ENCODE measurements at places on chromosomes 16 and 17. TPM values are rescaled to one million over a fixed set of nuclear protein-coding genes. Genes with fewer than 3 reads are reported as not detected.

GRCh38 chr17:77165577-77165976, 24.8 kb downstream of the SEC14L1 start:
- DNase-seq, result no peak

Gene NPIPB2
- 1.3 TPM for total RNA-seq

DNA sequence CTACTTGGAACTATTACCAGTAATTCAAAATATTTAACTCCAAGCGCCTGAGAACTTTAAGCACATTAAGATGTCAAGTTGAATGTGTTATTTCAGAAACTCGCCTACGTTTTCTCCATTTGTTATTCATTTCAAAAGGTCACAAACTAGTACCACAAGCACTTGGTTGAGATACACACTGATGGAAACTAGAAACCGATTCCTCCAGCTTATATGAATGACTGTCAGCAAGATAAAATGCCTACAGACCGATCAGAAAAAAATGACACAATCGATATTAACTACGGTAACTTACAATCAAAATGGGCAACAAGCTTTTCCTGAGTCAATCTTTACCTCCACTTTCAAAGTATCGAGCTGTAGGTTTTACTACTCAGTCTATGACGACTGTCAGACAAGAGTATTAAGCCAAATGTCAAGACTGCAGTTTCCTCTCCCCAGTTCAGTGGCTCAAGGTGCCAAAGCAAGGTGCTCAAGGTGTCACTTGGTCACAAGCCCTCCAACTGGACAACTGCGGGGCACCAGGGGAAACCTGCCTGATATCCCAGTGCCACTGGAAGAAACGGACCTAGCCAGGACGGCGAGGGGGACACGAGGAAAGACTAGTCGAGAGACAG, 678 bp downstream of the SRP68 start:
- DNase-seq, result no peak

Gene CRHR1
- total RNA-seq, result 0.36 TPM

DNA sequence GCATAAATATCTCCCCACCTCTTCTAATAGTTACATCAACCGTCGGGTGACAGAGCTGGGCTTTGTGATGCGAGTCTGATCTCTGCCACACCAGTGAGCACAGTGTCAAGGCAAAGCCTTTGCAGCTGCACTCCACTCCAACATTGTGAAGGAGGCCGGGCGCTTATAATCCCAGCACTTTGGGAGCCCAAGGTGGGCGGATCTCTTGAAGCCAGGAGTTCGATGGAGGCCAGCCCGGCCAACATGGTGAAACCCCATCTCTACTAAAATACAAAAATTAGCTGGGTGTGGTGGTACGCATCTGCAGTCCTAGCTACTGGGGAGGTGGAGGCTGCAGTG, 18.9 kb downstream of the CYB5D2 start:
- no peak for DNase-seq

Gene TNP2
- not detected for total RNA-seq

Gene GLIS2
- 3.3 TPM for total RNA-seq

Gene PRAC2
- not detected for total RNA-seq

DNA sequence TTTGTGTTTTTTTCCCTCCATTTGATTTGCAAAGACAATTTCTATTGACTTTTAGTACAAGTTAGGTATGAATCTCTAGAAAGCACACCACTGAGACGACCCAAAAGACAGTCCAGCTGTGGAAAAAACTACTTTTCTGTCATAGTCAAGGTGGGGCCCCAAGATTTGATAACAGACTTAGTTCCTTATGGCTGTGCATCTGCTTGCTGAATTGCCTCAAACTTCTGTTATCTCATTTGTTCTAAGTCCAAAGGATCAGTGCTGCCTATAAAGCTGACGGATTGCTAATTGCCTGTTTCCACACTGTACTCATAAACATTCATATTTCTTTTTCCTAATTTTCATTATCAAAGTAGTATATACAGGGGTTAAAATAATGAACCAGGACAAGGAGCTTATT, 180.8 kb downstream of the SPECC1 start:
- DNase-seq, result no peak

Gene FN3K
- 0.42 TPM for total RNA-seq

DNA sequence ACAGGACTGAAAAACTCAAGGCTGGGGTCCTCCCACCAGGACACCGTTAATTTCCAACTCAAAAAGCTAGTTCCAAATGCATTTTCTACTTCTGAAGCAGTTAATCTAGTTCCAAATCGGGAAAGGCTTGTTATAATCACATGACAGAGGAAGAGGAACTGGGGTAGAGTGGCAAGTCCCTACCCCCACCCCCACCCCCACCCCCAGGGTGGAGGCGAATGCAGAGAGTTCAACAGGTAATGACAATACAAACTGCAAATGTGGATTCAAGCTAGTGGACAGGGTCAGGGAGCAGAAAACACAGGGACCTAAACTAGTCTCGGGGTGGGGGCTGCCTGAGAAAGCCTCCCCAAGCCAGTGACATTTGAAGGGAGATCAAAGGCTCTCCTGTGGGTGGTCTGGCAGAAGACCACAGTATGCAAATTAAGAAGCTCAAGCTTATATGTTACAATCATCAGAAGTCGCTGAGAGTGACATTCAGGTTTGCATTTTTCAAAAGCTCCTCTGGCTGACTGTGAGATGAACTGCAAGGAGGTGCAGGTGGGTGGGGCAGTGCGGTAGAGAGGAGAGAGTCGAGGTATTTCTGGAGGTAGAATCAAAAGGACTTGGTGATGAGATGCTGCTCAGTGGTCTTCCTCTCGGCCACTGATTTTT, 56.4 kb upstream of the SLC25A19 start:
- no peak for DNase-seq

- no peak for DNase-seq
Observed at GRCh38 chr17:13939222-13939621, 130.1 kb upstream of the COX10 start.

DNA sequence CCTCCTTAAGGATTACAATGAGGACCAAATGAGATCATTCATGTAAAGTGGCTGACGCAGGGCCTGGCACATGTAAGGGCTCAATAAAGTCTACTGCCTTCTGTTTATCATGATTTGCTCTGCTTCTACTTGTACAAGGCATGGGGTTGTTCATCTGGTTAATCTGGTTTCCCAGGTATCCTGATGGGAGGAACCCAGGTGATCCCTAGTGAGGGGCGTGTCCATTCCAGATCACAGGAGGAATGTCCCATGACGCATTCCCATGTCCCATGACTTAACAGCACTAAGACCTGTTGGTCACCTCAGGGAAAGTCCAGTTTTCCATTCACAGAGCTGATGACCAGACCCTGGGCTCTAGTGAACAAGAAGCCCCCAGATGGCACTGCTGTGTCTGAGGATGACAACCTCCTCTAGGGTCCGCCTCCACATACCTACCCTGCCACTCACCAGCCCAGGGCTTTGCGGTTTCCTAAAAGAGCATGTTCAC, 11.5 kb upstream of the TPPP3 start:
- no peak for DNase-seq

DNA sequence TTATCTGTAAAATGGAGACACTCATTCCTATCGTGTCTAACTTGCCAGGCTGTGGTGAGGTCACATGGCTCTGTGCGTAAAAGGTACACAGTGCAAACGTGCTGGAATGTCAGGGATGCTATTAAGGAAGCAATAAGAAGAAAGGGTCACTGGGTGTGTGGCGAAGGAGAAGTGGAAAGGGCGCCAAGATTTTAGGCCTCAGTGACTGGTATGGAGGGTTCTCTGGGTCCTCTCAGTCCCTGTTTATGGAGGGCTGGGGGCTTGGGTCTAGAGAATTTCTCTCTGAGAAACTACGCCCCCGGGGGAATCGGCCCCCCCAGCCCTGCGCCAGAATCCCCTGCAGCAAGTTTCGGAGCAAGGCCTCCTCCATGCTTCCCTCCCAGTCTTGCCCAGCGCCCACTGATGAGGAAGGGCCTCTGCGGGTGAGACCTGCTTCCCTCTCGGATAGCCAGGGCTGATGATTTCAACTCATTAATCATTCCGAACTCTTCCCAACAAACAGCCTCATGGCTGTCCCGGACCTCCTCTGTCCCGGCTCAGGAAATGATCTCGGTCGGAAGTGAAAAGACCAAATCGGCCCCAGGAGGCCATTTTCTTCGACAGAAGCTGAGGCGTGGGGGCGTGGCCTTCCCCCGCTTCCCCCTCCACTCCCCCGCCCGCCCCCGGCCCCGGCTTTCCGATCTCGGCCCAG, 1.2 kb upstream of the HEXIM1 start:
- DNase-seq, result peak; percentile 83

DNA sequence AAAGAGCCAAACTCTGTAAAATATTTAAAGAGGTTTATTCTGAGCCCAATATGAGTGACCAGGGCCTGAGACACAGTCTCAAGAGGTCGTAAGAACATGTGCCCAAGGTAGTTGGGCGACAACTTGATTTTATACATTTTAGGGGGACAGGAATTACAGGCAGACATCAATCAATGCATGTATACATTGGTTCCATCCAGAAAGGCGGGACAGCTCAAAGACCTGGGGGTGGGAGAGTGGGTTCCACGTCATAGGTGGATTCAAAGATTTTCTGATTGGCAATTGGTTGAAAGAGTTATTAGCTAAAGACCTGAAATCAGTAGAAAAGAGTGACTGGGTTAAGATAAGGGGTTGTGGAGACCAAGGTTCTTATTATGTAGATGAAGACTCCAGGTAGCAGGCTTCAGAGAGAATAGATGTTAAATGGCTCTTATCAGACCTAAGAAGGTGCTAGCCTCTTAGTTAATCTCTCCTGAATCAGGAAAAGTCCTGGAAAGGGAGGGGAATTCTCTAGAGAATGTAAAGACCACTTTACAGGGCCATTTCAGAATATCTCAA, 32.4 kb downstream of the HSBP1 start:
- no peak for DNase-seq

DNA sequence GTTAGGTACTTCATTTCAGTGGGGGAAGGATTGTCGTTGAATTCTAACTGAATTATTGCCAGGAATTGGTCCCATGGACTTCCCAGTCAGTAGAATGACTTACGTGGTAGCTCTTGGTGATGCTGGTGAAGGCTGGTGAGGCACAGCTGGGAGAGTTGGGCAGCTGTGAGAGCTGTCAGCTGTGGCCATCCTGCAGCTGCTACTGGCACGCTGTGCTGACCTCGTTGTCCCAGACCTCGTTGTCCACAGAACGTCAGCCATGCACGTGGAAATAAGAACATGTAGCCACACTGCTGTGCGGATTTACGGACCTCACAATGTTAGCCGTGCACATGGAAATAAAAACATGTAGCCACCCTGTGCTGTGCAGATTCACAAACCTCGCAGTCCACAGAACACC, 102.3 kb downstream of the NPIPB11 start:
- DNase-seq, result peak; percentile 75

DNA sequence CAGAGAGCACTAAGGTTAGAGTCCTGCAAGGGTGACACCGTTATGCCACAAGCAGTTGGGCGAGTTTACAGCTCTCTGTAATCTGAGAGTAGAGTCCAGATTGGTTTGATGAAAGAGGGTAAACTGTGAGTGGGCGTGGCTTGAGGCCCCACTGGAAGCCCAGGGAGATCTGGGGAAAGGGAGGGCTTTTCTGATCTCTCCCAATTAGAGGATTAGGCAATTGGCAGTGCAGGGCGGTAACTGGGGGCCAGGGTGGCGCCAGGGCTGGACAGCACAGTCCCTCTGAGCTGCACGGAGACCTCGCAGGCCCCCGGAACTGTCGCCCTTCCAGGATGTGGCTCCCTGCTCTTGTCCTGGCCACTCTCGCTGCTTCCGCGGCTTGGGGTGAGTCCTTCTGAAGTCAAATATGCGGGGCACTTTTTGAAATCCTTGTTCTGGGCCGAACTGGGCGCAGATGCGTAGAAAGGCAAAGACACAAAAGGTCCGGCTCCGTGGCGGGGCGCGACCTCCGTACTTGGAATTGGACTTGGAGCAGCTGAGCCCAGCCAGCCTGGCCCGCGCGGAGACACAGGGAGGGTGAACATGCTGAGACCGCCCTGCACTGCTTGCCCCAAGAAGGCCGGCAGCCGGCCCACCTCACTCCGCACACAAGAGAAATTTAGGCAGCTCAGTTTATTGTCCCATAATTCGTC, 72.4 kb downstream of the CES1 start:
- no peak for DNase-seq

GRCh38 chr17:62321451-62321850, 58.9 kb upstream of the EFCAB3 start:
- DNase-seq, result no peak

DNA sequence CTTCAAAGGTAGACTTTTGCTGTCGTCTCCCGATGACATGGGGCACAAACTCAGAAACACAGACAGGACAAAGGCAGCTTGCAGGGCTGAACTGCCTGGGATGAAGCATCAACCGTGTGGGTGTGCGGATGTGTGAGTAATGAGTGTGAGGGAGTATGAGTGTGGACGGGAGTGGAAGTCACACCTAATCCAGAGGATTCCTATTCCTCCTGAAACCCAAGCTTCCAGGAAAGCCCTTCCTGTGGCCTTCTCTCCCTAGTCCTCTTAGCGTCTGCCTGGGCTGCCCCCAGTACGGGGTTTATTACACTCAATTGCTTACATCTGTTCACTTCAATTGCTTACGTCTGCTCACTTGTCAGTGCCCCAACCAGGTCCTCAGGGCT, 2.3 kb upstream of the IL4R start:
- DNase-seq, result no peak

- DNase-seq, result no peak
Observed at GRCh38 chr17:2701161-2701995, 10.2 kb downstream of the CLUH start.

- peak; percentile 37 for DNase-seq
Observed at GRCh38 chr17:55926276-55926990, 175.6 kb downstream of the PCTP start.

DNA sequence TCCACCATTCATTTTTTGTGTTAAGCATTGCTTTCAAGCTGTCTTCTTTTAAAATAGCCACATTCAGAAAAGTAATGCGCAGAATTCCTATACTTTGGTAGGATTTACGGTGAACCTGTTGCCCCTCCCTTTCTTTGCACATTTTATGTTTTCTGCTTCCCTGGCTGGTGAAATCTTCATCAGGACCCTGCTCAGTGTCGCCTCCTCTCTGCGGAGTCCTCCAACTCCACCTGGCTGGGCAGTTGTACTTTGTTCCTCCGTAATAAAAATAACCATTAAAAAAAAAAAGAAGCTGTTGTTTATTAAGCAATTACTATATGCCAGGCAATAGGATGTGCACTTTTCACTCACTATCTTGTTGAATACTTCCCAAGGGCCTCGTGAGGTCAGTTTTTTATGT, 2.9 kb downstream of the UMOD start:
- DNase-seq, result no peak

GRCh38 chr17:74373838-74374606, 6.7 kb downstream of the GPR142 start:
- DNase-seq, result no peak

GRCh38 chr17:57834146-57834741, 15.6 kb downstream of the MRPS23 start:
- DNase-seq, result peak; percentile 61

Gene CRYBA1
- total RNA-seq, result not detected

DNA sequence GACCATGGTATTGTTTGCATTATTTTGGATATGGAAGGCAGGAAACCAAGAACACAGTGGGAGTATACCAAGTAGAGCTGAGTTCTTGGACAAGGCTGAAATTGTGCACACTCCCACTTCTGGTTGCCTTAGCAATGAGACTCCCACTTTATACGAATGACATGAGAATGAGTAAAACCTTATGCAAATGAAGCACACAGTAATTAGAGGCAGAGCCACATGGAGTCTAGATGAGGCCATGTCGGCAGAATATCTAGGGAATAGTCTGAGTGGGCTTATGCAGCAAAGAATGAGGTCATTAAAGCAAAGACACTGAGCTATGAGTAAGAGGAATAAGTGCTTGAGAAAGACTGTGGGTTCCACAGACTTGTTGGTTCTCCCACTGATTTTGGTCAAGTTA, 178.7 kb downstream of the GRIN2A start:
- DNase-seq, result no peak

Gene SULT1A2
- not detected for total RNA-seq

Gene KCNJ12
- 14.6 TPM for total RNA-seq

GRCh38 chr16:54931120-54932014, 702 bp downstream of the IRX5 start:
- DNase-seq, result peak; percentile 62

Gene NPIPA1
- 73.0 TPM for total RNA-seq

Data from myocyte (in vitro differentiated cells).